NCI-H1694 treated with DMSO at 0.1 percent for 48 hours (cell line): ENCODE measurements at places on chromosomes 5 and 9.

GRCh38 chr9:101400120-101400519 is 1.5 kb downstream of the ZNF189 start:
- no peak for DNase-seq

- no peak for DNase-seq
Measured at GRCh38 chr5:143699121-143699520, 112.8 kb upstream of the HMHB1 start.

DNA sequence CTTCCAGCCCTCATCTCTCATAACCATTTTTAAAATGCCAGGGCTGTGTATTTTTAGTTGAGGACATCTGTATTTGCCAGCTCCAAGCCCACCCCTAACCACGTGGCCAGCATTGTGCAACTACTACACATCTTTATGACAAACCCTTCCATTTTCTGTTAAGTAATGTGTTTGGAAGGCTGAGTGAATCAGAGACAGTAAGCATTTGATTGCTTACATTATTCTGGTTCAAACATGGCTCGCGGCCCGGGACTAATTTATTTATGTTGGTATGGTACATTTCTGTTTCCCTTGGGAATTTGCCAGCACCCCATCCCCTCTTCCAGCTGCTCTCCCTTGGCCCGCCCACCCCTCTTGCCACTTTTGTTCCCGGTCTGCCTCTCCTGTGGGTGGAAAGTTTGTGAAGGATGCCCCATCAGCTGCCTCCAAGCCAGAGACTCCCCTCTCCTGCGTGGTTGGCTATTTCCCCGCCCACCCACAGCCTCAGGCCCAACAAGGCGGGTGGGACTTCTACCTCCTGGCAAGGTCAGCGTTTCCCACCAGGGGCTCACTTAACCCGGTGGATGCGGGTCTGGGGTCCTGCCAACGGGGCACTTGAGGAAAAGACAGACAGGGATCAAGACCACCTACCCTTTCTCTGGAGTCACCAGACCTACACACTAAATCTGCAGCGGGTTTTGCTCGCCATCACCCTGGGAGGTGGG is 162.2 kb downstream of the HSD17B3 start:
- DNase-seq: peak; percentile 83

DNA sequence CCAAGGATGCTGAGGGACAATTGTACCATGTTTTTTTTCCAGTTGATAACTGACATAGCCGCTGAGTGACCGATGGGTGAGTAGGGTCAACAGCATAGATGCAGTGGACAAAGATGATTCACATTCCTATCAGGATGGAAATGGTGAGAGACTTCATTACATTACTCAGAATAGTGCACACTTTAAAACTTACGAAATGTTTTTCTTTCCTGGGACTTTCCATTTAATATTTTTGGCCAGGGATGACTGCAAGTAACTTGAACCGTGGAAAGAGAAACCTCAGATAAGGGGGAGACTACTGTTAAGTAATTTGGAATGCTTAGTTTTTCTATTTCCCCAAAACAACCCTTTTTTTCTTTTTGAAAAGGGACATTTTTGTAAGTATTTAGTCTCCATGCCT is 3.0 kb upstream of the TUSC1 start:
- DNase-seq: no peak

DNA sequence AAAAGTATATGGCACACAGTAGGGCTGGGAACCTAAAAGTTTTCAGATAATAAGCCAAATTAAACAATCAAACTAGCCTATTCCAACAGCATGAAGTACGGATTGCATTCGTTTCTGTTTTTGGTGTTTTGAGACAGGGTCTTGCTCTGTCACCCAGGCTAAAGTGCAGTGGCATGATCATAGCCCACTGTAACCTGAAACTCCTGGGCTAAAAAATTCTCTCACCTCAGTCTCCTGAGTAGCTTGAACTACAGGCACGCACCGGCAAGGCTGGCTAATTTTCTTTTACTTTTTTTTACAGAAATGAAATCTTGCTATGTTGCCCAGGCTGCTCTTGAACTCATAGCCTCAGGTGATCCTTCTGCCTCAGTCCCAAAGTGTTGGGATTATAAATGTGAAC is 5.2 kb downstream of the RFX3 start:
- DNase-seq: no peak
